ENCODE measurements at places on chromosomes 5 and 9.
A peak's percentile ranks its signal among the peaks of the same experiment; 100 is the strongest.

DNA sequence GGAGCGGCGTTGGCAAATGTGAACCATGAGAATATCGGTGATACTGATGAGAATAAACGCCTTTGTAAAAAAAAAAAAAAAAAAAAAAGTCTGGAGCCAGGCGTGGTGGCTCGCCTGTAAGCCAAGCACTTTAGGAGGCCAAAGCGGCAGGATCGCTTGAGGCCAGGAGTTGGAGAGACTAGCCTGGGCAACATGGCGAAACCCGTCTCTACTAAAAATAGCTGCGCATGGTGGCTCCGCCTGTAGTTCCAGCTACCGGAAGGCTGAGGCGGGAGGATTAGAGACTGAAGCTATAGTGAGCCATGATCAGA is 425 bp upstream of the NFX1 start:
- no peak for DNase-seq

- DNase-seq, result no peak
Measured at GRCh38 chr5:59102437-59102836, 519.6 kb downstream of the RAB3C start.

DNA sequence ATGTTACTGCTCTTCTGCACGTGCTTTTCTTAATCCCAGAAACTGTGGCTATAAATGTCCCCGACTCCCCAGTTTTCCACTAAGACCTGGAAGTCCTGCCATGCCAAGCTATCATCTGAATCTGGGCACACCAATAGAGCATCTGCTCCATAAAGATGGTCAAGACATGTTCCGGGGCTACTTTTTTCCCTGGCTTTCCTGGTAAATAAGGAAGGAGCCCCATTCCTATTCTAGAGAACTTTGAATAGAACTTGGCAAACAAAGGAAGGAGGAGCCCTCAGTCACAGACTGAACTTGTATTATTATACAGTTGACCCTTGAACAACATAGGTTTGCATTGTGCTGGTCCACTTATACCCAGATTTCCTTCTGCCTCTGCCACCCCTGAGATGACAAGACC is 182.9 kb downstream of the CCDC192 start:
- no peak for DNase-seq

DNA sequence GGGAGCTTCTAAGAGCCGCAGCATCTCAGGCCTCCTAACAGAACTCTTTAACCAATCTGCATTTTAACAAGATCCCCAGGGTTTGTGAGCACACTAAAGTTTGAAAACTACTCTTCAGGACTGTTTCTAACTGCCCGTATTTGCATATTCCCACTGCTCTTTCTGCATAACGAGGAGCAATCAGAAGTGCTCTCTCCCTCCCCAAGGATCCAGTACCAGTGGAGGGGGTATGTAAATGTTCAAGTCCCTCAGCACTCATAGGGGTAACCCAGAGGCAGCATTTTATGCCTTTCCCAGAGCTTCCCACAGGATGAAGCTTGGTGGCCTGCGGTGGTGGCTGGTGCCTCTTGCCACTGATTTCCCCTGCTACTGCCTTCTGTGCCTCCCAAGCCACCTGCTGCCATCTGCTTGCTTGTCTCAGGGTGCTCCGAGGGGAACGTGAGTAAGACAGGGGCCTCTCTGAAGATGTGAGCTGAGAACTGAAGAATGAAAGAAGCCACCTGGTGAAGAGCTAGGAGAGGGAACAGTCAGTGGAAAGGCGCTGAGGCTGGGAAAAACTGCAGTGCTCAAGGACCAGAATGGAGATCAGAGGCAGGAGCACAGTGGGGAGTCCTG is 30.0 kb upstream of the PPP1R2B start:
- no peak for DNase-seq

GRCh38 chr5:10021248-10021647 is 228.4 kb downstream of the ATPSCKMT start:
- no peak for DNase-seq

DNA sequence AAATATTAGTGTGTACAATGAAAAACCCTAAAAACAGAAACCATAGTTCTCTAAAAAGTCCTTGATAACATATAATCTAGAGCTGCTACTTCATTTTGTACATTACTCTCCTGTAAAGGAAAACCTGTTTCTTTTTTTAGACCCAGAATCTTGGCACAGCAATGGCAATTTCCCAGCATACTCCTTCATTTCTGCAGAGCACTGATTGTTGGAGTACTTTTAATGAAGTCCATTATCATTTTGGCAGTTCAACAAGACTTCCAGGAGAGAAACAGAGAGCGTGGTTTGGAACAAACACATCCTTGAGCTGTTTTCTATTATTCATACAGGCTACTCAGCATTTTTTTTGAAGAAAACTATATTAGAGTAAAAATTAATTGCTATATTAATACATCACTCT is 22.7 kb upstream of the MROH2B start:
- DNase-seq, result no peak

DNA sequence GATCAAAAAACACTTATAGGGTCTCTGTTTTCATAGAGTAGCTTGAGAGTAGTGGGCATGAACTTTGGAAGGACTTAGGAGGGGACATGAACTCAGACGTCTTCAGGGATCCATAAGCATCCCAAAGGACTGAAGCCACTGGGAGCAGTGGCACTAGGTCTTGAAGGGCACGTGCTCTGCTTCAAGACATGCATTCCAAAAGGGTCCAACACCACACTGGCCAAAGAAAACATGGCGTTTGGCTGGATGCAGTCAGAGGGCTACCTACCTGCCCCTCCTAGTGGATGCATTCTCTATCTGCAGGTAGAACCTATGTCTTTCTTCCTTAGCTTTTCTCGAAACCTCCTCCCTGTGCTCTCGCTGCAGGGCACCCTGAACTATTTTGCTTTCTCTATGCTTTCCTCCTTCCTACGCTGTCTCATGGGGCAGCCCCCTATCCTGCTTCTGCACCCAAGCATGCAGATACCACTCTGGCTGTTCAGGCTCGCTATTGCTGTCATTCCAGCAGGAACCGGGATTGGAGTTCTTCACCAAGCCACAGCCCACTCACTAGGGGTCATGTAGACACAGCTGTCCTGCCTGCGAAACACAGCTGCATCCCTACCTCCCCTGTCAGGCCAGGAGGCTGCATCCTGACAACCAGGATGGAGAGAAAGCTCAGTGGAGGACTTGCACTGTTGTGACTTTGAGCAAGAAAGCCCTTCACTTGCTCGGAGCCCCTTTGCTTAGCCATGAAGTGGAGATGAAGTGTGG is 11.9 kb downstream of the FAM240B start:
- peak; percentile 32 for DNase-seq

- no peak for DNase-seq
Measured at GRCh38 chr5:52013523-52013922, 630.3 kb downstream of the ISL1 start.

DNA sequence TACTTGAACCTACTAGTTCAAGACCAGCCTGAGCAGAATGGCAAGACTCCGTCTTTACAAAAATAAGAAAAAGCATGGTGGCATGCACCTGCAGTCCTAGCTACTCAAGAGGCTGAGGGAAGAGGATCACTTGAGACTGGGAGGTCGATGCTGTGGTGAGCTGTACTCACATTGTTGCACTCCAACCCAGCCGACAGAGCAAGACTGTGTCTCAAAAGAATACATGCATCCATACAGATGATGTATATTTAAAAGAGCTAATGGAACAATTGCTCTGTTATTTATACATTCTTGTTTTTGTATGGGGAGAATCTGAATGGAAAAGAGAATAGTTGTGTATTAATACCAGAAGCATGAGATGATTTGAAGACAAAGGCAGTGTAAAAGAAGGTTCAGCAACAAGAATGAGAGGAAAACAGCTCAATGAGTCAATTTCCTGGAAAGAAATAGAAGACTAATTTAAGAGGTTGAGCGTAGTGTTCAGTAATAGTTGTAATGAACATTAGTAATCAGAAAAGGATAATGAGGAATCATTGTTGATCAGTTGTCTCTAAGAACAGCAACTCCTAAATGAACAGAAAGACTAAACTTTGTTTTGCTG is 1.9 kb upstream of the LRRC70 start:
- no peak for DNase-seq

- DNase-seq, result no peak
Measured at GRCh38 chr9:125462861-125463291, 201.2 kb downstream of the GAPVD1 start.

- no peak for DNase-seq
Measured at GRCh38 chr5:17076272-17076671, 140.2 kb upstream of the MYO10 start.

DNA sequence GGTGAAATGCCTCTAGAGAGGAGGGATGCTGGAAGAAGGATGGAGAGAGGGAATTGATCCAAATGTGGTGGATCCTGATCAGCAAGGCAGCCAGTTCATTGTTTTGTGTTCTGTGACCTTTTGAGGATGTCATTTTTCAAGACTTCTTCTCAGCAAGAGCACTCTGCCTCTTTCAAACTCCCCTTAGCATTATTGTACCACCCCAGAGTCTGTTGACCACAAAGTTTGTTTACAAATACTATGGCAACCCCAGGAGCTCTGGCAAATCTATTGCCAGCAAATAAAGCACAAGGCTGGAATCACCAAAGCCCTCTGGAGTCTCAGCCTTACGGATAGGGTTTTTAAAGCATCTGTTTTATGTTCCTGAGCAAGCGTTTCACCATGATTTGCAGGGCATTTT is 76.2 kb upstream of the SLC1A3 start:
- DNase-seq, result no peak

DNA sequence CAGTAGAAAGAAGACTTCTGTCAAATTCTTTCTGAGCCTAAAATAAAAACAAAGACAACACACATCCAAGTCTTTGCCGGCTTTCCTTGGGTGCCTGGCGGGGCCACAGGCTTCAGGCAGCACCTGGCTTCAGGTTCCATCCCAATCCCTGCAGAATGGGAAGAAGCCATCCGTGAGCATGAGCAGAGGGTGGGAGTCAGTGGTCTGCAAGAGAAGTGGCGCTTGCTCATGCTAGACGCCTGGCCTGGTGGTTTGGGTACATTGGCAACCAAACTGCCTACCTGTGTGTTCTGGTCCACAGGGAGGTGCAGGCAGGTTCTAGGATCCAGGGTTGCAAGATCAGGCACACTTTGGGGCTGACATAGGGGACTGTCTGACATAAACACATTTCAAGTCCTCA is 47.6 kb upstream of the RETREG1 start:
- DNase-seq, result no peak
